Memory B cell (primary cell): ENCODE measurements at places on chromosomes 6 and 20.

DNA sequence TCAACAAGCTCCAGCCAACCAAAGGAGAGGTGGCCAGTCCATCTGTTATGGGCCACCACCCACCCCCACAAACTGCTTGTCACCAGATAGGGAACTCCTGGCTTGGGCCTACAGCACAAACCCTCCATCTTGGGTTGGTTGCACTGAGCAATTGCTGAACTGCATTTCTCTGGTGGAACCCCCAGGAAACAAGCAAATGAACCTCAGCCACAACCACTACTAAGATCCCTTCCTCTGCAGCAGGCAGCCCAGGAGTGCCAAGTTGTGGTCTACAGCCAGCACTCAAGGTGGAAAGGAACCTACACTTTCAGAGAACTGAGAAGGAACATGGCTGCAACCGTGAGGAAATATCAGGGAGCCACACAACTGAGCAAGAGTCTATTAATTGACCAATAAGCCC lies 171.6 kb downstream of the TMEM200A start:
- DNase-seq, result no peak

DNA sequence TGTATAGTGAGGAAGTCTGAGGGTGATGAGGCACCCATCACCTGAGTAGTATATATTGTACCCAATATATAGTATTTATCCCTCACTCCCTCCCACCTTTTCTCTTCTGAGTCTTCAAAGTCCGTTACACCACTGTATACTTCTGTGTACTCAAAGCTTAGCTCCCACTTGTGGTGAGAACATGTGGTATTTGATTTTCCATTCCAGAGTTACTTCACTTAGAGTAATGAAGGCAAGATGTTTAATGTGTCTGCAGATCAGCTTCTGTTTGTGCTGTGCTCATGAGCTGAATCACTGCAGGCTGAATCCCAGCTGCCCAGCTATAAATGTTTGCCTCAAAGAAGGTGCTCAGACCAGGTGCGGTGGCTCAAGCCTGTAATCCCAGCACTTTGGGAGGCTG lies 139.3 kb upstream of the FOXA2 start:
- no peak for DNase-seq

- DNase-seq, result no peak
Observed at GRCh38 chr20:7609251-7609650, 331.0 kb downstream of the HAO1 start.

- no peak for DNase-seq
Observed at GRCh38 chr20:46814366-46815232, 80.0 kb upstream of the EYA2 start.

DNA sequence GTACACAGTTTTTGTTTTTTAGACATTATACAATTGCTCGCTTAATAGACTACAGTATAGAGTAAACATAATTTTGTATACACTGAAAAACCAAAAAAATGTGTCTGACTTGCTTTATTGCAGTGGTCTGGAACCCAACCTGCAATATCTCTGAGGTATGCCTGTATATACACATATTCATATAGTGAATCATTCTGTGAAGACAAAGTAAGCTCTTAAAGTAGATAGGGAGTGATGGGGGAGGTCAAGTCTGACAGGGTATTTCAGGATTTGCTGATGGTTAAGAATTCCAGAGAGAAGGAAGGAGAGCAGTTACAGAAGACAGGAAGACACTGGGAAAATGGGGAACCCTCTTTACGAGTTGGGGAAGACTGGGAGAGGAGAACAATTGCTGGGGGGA lies 417.9 kb downstream of the CD109 start:
- DNase-seq, result no peak

DNA sequence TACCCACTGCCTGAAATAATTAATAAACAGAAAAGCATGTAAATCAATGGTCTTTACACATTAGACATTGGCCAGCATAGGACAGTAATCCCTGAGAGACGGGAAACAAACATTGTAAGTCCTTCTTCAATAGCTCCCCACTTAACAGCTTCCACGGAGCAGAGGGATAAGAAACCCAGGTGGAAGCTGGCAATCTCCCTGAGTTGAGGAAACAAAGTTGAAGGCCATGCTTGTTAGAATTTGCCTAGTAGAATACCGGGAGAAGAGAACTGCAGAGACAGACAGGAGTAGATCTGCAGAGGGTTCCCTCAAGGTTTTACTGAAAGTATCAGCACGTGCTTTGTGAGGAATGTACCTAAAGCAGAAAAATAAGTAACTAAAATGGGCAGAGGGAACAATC lies 33.9 kb downstream of the REV3L start:
- no peak for DNase-seq

- no peak for DNase-seq
Observed at GRCh38 chr6:149313861-149314260, 3.7 kb upstream of the TAB2 start.

GRCh38 chr6:44216677-44217331 lies at the start of gene MYMX:
MYMX (plus strand) TSS chr6:44216926; CDS start chr6:44217472, 546 bp downstream.
- DNase-seq, result no peak

DNA sequence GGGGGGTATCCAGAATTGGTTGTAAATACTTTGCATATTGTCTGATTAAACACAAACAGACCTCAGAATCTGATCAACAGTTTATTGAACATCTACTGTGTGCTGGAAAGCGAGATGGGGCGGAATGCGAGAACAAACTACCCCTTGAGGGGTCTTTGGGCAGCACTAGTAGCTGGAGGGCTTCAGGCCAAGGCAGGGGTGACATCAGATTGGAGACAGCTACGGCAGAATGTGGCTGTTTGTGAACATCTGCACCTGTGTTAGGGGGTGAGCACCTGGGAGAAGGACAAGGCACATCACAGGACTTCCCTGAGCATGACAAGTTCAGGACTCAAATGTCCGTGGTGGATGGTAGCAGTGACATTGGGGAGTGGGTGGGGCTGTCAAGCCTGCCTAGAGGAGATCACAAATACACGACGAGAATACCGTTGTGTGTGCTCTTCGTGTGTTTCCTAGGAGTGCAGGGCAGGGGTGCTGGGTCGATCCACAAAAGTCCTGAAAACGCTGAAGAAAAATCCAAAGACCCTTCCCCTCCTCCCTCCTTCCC lies 59.5 kb downstream of the SRC start:
- DNase-seq, result no peak
